Endothelial cell of umbilical vein (primary cell): ENCODE measurements at places on chromosomes 7 and 10. TPM values are rescaled to one million over a fixed set of nuclear protein-coding genes. Genes with fewer than 3 reads are reported as not detected.

DNA sequence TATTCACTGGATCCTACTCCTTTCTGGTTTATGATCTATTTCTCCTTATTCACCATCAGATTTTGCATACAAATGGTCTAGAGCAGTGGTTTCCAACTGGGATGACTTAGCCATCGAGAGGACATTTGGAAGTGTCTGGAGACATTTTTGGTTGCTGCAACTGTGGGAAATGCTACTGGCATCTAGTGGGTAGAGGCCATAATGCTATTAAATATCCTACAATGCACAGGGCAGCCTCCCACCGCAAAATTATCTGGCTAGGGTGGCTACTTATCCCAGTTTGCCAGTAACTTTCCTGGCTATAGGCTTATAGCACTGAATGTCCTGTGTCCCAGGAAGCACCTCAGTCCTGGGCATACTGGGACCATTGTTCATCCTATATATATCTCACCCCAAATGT lies 21.5 kb upstream of the DDX50 start:
- no peaks in the 10 kb centered on the region for H3K4me1 ChIP-seq
- no peak overlapping the region for H3K27ac ChIP-seq

The FFAR4 gene
- total RNA-seq = not detected in 2 replicates

GRCh38 chr7:153859239-153859638 lies 193.0 kb upstream of the DPP6 start:
- H3K4me3 ChIP-seq = no peak overlapping the region
- H3K27me3 ChIP-seq = no peaks in the 10 kb centered on the region
- no peaks in the 10 kb centered on the region for H3K4me1 ChIP-seq
- no peak for DNase-seq
- no peak overlapping the region for H3K27ac ChIP-seq
- H3K36me3 ChIP-seq = no peaks in the 10 kb centered on the region

The SCART1 gene
- total RNA-seq = 1.0 and 1.1 TPM in 2 replicates

DNA sequence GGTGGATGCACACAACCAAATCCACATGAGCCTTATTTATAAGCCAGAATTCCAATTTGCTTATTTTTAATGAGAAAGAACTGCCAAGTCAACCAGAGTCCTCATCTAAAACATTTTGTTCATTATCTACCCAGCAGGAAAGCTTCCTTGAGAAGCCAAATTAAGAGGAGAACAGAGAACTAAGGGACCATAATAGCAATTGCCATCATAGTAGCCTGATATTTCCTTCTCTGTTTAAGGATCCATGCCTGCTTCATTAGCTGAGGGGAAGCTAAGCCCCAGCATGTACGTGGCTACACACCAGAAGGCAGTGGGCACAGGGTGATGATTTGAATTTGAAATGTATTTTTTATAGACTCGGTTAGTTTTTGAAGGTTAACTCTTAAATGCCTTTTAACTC lies 46.8 kb downstream of the ADAM12 start:
- no peaks in the 10 kb centered on the region for H3K36me3 ChIP-seq
- H3K4me1 ChIP-seq = no peaks in the 10 kb centered on the region

- DNase-seq = no peak
- no peaks in the 10 kb centered on the region for H3K27me3 ChIP-seq
- H3K4me3 ChIP-seq = no peak overlapping the region
These were observed 190.0 kb upstream of the CACNA2D1 start for GRCh38 chr7:82633592-82633991.
